ENCODE measurements at places on chromosomes 16 and 17.

- DNase-seq = no peak
Measured at GRCh38 chr17:56489980-56490379, 103.5 kb upstream of the NOG start.

GRCh38 chr17:35809855-35810461, 674 bp downstream of the TAF15 start:
- peak; percentile 14 for DNase-seq

DNA sequence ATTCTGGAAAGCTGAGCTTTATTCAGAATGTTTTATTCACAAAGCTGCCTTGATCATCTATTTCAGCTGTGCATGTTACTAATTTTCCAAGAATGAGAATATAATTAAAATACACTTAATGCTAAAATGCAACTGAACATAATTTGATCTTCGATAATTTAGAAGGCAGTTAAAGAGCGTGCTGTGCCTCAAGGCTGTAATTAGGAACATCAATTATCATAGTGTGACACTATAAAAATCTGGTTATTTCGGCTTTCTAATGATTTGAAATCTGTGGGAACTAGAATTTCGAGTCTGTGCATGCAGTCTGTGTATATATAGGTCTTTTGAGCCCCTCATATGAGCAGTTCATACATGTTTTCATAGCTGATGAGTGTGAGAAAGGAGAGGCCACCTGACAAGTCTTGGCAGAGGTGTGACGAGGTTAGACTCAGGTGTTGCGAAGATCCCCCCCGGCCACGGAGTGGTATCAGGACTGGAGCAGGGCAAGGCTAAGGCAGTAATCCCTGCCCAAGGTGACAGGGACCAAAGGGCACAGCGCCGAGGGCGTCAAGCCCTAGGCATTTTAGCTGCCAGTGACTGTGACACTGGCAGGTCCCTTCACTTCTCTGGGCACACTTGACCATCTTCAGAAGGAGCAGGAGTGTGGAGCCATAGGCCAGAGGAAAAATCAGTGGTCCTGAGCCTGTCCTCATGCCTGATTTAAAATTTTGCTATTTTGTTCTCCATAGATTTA, 328.5 kb downstream of the SNX29 start:
- no peak for DNase-seq

DNA sequence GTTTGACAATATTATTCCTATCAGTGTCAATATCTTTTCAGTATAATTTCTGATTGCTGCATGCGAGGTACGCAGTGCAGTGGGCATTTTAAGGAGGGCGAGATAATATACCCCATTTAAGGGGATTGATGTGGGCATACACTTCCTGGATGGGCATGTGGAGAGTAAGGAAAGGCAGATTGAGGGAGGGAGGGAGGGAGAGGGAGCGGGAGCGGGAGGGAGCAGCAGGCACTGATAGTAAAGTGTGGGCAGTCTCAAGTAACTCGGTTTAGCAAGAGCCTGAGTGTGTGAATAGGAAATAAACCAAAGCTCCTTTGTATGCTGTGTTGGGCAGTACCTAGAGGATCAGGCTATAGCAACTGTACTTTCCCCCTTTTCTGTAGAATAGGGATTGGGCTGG, 5.1 kb downstream of the BPTF start:
- DNase-seq = no peak

- no peak for DNase-seq
Measured at GRCh38 chr16:82405736-82406135, 221.0 kb upstream of the CDH13 start.

DNA sequence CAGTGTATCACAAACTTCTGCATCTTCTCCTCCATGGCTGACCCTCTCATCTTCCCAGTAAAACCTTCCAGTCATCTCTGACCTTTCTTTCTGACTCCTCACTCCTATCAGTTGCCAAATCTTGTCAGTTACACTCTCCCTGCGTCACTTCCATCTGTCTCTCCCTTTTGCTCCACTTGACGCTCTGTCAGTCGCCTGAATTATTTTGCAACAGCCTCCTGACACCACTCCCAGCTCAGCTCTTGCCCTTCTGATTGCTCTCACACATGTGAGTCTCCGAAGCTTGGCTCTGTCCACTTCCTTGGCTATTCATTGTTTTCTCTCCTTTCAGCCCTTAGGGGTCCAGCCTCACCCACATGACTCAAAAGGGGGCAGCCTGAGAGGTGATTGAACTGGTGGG, 27.7 kb downstream of the DHRS7C start:
- no peak for DNase-seq

DNA sequence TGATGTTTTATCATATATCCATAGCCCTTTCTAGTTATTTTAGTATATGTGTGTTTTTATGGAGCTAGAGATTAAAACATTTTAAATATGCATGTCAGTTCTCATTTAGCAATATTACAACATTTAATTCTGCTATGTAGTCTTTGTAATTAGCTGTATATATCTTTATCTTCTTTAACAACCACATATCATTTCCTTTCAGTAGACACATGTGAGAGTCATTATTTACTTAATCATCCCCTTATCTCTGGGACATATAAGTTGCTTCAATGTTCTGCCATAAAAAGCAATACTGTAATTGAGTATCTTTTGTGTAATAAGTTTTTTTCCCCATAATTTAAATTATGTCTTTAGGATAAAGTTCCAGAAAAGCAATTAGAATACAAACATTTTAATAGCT, 52.0 kb upstream of the CLEC3A start:
- DNase-seq = no peak

DNA sequence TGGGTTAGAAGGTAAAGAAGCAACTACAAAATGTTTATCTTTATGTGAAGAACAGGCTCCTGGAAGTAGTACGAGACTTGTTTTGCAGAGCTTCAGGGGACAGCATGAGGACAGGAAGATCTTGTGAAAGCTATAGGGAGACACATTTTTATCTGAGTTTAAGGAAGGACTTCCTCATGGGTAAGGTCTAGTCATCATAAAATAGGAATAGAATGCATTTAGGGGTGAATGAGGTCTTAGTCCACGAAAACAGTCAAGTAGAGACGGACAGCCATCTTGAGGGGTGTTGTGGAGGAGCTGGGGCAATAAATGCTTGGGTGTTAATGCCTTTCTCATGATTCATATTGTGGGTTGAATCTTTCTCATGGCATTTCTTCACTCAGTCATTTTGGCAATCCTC, 24.3 kb downstream of the KCNJ16 start:
- DNase-seq = no peak

DNA sequence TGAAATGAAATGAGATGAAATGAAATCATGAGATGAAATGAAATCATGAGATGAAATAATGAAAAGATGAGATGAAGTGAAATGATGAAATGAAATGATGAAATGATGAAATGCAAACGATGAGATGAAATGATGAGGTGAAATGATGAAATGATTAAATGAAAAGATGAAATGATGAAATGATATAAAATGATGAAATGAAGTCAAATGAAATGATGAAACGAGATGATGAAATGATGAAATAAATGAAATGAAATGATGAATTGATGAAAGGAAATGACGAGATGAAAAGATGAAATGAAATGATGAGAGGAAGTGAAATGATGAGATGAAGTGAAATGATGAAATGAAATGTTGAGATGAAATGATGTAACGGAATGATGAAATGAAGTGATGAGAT, 595.6 kb downstream of the TP53TG3F start:
- no peak for DNase-seq

DNA sequence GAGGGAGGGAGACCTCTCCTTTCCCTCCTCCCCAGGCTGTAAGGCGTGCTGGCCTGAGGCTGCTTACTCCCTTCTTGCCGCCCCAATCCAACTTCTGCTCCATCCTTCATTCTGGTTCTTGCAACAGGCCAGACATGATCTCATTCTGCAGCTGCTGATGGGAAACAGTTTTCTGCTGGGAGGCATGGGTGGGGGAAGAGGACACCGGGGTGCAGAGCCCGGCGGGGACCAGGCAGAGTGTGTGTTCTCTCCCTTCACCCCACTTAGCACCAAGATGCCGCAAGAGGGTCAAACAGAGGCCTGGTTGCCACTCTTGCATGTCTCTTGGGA, 1.4 kb downstream of the SARM1 start:
- DNase-seq = no peak

DNA sequence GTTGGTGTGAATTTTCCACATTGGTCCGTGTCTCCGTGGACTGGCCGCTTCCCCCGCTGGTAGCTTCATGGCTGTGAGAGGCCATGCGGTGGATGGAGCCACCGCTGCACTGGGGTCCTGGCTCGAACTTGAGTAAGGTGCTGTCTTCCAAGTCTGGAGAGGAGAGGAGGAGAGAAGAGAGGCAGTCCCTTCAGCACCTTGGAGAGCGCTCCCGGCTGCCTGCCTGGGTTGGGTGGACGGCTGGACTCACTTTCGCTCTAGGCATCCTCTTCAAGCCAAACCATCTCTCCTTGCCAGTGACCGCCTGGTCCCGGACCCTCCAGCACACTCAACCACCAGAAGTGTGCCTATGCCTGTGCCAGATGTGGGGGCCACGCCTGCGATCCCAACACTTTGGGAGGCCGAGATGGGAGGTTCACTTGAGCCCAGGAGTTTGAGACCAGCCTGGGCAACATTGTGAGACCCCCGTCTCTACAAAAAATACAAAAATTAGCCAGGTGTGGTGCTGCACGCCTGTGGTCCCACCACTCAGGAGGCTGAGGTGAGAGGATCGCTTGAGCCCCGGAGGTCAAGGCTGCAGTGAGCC, 6.2 kb downstream of the JPH3 start:
- DNase-seq = peak; percentile 20

DNA sequence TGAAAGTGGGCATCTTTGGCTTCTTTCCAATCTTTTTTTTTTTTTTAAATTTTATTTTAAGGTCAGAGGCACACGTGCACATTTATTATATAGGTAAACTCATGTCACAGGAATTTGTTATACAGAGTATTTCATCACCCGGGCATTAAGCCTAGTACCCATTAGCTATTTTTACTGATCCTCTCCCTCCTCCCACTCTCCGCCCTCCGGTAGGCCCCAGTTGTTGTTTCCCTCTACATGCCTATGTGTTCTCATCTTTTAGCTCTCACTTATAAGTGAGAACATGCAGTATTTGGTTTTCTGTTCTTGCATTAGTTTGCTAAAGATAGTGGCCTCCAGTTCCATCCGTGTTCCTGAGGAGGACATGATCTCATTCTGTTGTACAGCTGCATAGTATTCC, 108.5 kb downstream of the CYB561 start:
- no peak for DNase-seq

DNA sequence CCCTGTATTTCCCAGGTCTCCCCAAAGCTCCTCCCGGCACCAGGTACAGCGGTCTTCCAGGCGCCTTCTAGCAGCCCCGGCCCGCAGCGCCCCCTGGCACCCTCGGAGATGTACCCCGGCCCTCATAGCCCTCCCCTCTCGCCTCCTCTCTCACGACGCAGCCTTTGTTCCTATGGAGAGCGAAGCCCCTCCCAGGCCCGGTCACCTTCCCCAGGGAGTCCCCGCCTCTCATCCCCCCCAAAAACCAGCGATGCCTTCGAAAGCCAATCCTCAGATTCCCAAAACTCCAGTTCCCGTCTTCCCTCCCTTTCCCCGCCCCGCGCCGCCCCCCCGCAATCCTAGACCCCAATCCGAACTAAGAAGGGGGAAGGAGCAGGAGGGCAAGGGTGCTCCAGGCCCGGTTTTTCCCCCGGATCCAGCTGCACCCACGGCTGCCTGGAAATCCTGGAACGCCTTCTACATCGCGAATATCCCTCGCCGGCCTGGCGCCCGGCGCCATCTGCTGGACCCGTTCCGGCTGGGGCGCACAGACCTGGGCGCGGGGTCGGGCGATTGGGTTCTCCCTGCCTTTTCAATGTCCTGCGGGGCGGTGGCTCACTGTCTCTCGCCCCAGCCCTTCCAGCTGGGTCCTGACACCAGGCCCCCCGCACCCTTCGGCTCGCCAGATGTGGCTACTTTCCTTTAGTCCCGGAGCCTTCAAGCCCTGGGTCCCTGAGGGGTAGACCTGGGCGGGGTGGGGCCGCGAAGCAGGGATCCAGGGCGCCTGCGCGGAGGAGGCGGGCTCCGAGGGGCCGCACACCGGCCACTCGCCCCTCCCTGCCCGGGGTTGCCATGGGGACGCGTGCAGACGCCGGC, at the start of gene DNAH2:
Gene DNAH2, plus strand, starts transcription at position 844 of the 855 bp plus-strand sequence. CDS start 1,991 bp downstream, outside the sequence.
- DNase-seq = peak; percentile 64

GRCh38 chr17:42067371-42068091, 17.1 kb upstream of the C17orf113 start:
- DNase-seq = peak; percentile 12

DNA sequence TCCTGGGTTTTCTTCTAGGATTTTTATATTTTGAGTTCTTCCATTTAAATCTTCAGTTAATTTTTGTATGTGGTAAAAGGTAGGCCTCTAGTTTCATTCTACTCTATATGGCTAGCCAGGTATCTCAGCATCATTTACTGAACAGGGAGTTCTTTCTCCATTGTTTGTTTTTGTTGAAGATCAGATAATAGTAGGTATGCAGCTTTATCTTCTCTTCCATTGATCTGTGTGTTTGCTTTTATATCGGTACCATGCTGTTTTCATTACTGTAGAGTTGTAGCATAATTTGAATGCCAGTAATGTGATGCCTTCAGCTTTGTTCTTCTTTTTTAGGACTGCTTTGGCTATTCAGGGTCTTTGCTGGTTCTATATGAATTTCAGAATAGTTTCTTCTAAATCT, 77.3 kb downstream of the USP22 start:
- no peak for DNase-seq

DNA sequence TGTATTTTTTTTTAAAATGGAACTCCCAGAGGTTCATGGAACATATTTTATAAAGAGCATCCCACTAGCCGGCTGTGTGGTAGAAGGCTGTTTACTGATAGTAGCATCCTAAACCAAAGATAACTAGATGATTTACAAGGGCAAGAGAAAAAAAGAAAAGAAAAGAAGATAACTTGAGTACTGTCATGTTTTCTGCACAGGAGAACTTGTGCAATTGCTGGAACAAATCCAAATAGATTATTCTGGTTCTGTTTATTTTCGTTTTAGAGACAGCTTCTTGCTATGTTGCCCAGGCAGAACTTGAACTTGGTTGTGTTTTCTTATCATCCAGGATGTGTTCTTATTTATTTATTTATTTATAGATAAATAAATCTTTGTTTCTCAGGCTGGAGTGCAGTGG, 20.9 kb upstream of the PPM1D start:
- DNase-seq = no peak

- DNase-seq = no peak
Measured at GRCh38 chr16:11164482-11165270, 91.3 kb downstream of the SOCS1 start.

DNA sequence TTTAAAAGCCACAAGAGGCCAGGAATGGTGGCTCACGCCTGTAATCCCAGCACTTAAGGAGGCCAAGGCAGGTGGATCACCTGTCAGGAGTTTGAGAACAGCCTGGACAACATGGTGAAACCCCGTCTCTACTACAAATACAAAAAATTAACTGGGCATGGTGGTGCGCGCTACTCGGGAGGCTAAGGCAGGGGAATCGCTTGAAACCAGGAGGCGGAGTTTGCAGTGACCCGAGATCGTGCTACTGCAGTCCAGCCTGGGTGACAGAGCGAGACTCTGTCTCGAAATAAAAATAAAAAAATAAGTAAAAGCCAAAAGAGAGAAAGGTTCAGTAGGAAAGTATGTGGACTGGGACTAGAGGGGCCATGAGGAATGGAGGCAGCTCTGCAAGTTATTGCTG, 13.1 kb upstream of the ITGAL start:
- no peak for DNase-seq

GRCh38 chr17:2337544-2338314, 428 bp downstream of the SGSM2 start:
- no peak for DNase-seq

Measured in RCC 7860 (cell line).